ENCODE measurements at places on chromosomes 2 and 18. TPM values are rescaled to one million over a fixed set of nuclear protein-coding genes. Genes with fewer than 3 reads are reported as not detected.

GRCh38 chr2:236870370-236870769, 215.3 kb upstream of the COPS8 start:
- no peak for DNase-seq

- no peak for DNase-seq
These were observed 339.0 kb upstream of the MEIS1 start for GRCh38 chr2:66095820-66096345.

DNA sequence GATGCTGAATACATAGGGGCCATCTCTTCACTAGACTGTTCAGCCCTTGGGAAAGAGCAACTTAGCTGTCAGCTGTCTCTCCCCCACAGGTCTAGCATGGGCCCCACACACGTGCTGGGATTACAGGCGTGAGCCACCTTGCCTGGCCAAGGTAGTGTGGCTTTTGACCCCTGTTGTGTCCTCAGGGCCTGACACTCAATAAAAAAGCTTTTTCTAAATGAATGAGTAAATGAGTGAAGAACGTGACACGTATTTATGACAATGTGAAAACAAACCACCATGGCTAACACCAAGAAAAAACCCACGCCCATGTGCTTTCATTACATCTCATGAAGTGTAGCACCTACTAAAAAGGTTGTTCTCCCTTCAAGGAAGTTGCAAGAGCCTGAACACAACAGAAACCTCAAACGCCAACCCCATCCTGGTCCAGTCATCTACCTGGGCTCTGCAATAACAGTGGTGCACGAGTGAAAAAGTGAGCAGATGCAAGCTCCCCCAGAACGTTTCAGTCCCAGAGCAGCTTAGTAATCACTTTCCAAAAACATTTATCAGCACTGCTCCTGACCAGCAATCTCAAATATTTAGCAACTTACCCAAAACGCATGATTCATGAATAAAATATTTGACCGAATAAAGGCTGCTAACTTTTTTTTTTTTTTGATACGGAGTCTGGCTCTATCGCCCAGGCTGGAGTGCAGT, 3.4 kb downstream of the WDFY1 start:
- DNase-seq: peak; percentile 49

GRCh38 chr2:106575955-106576354, 88.8 kb downstream of the CD8B2 start:
- peak; percentile 15 for DNase-seq

DNA sequence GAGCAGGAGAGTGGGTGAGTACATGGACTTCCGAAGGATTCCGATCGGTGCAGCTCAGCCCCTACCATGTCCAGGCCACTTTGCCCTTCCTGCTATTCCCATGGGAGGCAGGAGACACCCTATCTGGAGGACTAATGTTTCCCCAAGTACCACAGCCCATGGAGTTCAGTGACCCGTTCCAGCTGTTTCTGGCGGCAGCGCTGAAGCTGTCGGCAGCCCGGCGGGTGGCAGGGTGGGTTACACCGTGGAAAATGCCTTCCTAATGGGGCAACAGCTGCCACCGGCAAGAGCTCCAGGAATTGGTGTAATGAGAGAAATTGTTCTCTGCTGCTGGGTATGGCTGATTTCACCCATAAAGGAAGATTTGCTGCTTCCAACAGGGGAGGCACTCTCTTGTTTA, 98.3 kb downstream of the MYCN start:
- no peak for DNase-seq

- no peak for DNase-seq
These were observed 79.7 kb upstream of the MAP4K4 start for GRCh38 chr2:101617796-101618195.

- no peak for DNase-seq
These were observed 15.3 kb upstream of the PTPN4 start for GRCh38 chr2:119744335-119744939.

GRCh38 chr2:188291142-188291616, 495 bp upstream of the GULP1 start:
- DNase-seq: no peak

DNA sequence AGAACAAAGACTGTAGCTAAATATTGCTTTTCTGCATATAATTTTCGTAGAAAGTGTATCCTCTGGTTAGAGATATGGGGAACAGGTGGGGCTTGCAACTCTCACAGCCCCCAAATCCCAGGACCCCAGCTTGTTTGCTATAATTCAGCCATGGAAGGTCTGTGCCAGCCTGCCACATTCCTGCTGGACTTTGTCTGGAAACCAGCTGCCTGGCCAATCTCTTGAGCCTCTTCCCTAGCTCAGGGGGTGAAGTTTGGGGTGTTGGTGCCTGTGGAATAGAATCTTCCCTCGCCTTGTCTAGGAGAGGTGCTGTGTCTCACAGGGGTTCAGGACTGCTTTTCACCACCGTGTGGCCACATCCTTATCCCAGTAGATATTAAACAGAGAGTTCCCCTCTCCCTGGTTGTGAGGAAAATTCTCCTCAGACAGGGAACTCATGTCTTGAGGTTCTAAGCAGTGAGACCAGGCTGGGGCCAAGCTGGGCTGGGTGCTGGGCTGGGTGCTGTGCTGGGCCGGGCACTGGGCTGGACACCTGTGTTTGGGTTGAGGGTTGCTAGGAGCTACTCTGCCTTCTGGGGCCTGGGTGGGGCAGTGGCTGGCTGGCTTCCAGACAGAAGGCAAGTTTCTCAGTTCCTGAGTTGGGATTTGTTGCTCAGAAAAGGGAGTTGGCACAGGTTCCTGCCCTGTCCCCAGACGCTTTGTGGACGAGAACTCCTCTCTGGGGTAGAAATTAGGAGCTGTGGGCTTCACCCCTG, 12.3 kb downstream of the TOGARAM2 start:
- no peak for DNase-seq

GRCh38 chr2:42930025-42930581, 137.7 kb upstream of the HAAO start:
- DNase-seq: no peak

GRCh38 chr18:42824178-42824577, 291.3 kb downstream of the RIT2 start:
- no peak for DNase-seq

GRCh38 chr2:61257446-61257845, 95.5 kb downstream of the C2orf74 start:
- DNase-seq: no peak

DNA sequence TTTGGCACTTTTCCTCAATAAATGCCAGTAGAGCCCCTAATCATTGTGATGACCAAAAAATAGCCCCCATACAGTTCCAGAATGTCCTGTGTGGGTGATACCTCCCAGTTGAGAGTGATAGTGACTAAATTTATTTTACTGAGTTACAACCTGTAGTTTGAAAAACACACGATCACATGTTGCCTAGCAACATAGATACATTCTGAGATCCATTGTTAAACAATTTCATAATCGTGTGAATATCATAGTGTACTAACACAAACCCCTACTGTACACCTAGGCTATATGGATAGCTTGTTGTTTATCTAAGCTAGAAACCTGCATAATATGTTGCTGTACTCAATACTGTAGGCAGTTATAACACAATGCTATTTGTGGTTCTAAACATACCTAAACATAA, 30.6 kb downstream of the KCMF1 start:
- DNase-seq: peak; percentile 46

DNA sequence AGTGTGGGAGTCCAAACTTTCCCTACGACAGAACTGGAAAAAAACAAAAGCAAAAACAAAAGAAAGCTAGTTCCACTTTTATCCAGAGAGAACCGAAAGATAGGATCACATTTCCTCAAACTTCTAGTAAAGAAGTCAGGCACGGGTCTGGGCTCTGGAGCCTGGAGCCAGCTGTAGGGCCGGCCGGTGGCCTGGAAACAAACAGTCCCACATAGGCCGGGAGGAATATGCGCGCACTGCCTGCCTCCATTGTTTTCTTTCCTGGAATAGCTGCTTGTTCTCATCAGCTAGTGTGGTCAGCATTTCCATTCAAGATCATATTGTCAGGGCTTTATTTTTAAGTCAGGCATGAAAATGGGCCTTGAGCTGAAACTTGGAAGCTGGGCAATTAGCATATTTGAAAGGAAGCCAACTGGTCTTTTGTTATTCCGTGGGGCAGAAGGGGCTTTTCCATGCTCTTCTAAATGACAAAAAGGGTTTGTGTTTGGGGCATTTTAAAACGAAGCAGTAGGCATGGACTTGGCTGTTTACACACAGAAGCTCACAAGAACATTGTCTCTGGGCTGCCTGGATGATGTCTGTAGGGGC, 58.7 kb upstream of the RFX8 start:
- DNase-seq: peak; percentile 65

DNA sequence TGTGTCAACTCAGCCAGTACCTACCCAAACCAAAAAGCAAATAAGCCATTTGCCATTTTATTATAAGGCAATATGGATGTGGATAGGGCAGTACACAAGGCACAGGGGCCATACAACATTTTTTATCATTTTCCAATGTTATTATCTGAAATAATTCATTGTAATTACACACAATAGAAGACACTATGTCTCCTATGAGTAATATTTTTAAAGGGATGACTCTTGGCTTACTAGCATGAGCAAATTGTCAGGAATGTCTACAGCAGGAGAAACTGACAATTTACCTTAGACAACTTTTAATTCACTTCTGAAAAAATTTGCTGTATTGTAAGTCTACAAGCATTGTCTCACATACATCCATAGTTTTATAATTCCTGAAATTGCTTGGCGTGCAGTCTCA, 1193.9 kb upstream of the CELF4 start:
- no peak for DNase-seq

GRCh38 chr2:67631483-67631882, 234.3 kb downstream of the ETAA1 start:
- no peak for DNase-seq

- DNase-seq: no peak
These were observed 3.6 kb upstream of the ARHGEF33 start for GRCh38 chr2:38886063-38886462.

DNA sequence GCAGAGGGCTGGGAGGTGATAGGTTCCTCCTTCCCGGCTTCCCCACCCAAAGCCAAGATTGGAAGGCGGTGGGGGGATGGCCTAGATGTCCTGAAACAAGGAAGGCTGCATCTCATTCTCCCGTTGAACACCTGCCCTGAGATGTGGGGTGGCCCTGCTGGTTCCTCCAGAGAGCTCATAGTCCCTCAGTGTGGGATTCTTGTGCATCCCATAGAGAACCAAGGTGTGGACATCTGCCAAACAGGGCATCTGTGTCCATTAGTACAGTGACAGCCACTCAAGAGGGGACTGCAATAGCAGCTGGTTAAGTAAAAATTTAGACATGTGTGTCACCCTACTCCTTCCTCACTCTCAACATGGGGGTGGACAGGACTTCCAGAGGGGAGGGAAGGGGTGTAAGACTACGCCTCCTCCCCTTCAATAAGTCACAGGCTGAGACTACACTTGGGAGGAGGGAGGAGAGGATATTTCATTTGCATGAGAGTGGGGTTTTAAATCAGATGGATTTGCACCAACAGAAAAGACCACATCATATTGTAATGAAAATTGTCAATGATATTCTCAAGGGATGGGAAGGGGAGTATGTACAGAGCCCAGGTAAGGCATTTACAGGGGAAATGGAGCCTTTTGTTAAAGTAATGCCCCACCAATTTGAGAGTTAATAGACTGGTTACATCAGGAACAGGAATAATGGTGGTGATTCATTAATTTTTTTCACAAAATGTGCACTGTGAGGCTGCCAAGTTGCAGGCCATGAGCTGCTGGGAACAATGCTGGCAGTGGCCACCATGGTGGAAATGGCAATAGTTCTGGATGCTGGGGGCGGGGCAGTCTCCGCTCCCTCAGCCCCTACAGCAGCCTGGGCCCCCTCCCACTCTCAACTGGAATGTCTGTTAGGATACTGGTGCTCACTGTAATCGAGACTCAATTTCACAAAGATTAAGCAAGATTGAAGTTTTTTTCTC, 80.6 kb downstream of the TEX51 start:
- no peak for DNase-seq

GRCh38 chr18:42706618-42707017, 408.9 kb downstream of the RIT2 start:
- DNase-seq: no peak

DNA sequence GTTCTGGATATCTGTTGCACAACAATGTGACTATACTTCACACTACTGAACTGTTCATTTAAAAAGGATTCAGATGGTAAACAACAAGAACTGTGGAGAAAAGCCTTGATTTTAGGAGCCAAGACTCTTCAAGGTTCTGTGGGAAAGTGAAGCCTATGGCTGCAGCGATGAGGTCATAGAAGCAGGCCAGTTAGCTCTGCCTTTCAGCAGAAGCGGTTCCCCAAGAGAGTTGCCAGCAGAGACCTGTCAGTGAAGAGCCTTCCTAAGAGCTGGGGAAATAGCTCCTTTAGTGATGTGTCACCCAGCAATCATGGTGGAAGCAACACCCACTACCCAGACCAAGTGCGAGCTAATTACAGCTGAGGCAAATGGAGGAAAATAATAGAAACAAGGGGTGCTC, 346.5 kb upstream of the ETAA1 start:
- DNase-seq: no peak

GRCh38 chr2:97741686-97742085, 28.3 kb downstream of the ZAP70 start:
- no peak for DNase-seq

- DNase-seq: peak; percentile 67
These were observed 73.0 kb upstream of the YWHAQ start for GRCh38 chr2:9703701-9704221.

DNA sequence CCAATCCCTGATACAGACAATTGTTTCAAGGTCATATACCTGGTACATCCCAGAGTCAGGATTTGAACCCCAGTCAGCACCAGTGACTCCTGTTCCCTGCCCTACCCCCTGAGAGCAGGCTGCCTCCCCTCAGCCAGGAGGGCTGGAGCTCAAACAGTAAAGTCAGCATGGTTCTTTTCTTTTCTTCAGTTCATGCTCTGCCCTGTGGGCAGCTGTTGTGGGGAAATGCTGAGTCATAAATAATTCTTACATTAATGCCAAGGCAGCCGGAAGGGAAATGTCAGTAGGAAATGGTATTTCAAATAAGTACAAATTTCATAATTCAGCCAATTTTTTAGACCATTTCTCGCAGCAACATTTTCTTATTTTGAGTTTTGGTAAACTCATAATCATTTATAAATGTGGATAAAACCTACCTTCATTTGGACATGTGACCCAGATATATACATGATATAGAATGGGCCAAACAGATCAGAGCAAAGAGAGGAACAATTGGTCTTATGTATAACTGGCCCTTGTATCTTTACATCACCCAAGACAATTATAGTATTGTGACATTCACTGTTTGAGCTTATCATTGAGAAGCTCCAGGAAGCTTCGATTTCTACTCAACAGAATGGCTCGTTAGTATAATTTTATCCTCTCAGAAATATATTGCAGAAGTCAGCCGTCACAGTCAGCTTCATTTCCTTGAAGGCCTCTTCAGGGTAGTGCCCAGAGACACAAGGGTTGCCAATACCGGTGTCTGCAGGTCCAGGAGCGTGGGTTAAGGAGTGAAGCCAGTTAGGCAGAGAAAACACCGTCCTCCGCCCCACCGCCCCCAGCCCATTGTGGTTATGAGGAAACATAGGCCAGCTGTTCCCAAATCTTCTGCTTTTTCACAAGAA, 28.0 kb upstream of the SCYGR1 start:
- peak; percentile 77 for DNase-seq

Gene ARMC9
- 6.0 TPM for total RNA-seq

Gene HPCAL1
- total RNA-seq: 34.3 TPM

Gene MOGAT1
- not detected for total RNA-seq

Gene PRSS56
- total RNA-seq: not detected

Gene EIF2AK3
- total RNA-seq: 12.4 TPM

Gene HOXD3
- total RNA-seq: 7.2 TPM

Gene RIF1
- 22.4 TPM for total RNA-seq

Gene ANTXR1
- under 0.01 TPM for total RNA-seq

Gene C2orf66
- total RNA-seq: under 0.01 TPM

Gene NOL4
- total RNA-seq: not detected

Gene ANO7
- 1.0 TPM for total RNA-seq

Gene HOXD12
- not detected for total RNA-seq

Gene FAP
- total RNA-seq: 1.3 TPM

Gene TTL
- total RNA-seq: 10.1 TPM

Gene CD28
- total RNA-seq: under 0.01 TPM

Gene SERPINB13
- not detected for total RNA-seq

All from dermis microvascular lymphatic vessel endothelial cell (primary cell).